Body of pancreas (tissue), 4 donors: ENCODE measurements at places on chromosomes 16 and 17. TPM values are rescaled to one million over a fixed set of nuclear protein-coding genes. Genes with fewer than 3 reads are reported as not detected.

DNA sequence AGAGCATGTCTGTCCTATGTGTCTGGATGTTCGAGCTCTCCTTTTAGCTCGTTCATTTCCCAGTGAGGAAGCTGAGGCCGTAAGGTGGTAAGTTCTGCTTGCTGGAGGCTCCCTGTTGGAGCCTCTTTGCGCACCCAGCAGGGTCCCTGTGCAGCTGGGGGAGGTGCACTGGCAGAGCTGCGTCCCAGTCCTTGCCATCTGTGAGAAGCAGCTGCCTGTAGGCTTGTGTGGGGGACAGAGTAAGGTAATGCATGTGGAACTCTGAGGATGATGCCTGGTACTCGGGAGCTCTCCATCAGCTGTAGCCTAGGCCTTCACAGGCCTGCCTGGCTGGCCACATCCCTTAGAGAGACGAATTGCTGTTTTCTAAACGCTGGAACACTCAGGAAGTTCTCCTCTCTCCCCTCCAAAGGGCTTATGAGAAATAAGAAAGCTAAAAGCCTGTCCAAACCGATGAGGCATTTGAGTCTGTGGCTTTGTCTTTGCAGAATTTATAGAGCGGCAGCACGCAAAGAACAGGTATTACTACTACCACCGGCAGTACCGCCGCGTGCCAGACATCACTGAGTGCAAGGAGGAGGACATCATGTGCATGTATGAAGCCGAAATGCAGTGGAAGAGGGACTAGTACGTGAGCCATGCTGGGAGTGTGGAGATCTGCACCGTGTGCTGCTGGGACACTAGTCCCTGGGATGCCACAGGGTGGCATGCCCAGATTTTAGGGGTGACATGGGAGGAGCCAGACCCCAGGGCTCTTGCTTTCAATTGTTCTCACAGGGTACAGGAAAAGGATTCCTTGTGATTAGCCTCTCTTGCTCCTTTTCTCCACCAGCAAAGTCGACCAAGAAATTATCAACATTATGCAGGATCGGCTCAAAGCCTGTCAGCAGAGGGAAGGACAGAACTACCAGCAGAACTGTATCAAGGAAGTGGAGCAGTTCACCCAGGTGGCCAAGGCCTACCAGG lies 1.6 kb downstream of the NDUFB10 start:
- DNase-seq: no peak

- no peak for DNase-seq
These were observed 348.5 kb downstream of the KCNJ2 start for GRCh38 chr17:70517816-70518215.

DNA sequence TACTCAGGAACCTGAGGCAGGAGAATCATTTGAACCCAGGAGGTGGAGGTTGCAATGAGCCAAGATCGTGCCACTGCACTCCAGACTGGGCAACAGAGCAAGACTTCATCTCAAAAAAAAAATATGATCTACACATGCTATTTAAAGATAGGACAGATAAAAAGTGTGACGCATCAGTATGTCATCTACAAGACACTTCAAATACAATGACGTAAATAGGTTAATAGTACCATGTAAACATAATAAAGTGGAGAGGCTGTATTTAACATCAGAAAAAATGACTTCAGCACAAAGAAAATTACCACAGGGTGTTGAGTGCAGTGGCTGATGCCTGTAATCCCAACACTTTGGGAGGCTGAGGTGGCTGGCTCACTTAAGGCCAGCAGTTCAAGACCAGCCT lies 20.2 kb downstream of the ZNF778 start:
- DNase-seq: no peak

DNA sequence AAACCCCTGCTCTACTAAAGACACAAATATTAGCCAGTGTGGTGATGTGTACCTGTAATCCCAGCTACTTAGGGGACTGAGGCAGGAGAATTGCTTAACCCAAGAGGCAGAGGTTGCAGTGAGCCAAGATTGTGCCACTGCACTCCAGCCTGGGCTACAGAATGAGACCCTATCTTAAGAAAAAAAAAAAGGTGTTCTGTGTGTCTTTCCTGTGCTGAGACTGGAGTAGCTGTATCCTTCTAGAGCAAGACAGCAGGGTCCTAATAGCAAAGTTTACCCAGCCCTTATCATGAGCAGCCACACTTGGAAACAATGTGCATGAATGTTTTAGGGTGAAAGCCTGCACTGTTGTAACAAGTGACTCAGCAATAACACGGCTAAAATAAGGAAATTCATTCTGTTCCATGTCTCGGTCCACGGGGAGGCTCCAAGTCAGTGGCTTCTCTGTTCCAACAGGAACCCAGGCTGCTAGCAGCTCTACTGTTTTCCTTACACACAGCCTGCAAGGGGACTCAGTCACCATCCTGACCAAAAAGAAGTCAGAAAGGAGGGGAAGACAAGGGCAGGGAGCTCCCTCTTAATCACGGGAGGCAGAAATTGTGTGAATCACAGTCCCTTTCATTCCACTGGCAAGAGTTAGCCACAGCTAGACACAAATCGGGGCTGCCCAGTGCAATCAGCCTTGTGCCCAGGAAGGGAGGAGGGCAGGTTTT lies 7.1 kb upstream of the SLC5A11 start:
- DNase-seq: peak; percentile 37

DNA sequence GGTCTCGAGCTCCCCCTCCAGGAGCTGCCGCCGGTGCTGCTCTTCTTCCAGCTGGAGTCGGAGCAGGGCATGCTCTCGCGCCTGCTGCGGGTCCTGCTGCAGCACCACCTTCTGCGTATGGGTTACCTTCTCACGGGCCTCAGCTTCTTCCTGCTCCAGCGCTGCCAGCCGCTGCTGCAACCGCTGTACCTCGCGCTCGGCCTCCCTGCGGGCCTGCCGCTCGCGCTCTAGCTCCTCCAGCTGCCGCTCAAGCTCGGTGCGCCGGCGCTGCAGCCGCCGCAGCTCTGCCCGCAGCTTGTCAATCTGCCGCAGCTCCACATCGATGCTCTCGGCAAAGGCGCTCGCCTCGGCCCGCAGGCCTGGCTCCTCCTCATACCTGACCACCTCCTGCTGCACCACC lies 36.9 kb downstream of the UBN1 start:
- DNase-seq: no peak

DNA sequence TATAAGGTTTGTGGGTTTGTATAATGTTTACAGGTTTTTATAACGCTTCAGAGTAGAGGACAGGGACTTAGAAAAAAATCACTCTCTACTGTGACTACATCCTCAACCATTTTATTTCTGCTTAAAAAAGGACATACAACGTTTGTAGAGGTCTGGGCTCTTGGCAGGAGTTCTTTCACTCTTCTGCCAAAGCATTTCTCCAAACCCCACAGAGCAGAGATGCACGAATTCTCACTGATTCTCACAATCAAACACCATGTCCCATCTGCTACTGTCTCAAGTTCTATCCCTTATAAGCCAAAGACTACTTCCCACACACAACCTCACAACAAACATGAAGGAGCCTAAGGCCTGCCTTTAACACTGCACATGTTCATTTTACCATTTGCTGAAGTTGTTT lies 7.0 kb upstream of the ANKFY1 start:
- no peak for DNase-seq

DNA sequence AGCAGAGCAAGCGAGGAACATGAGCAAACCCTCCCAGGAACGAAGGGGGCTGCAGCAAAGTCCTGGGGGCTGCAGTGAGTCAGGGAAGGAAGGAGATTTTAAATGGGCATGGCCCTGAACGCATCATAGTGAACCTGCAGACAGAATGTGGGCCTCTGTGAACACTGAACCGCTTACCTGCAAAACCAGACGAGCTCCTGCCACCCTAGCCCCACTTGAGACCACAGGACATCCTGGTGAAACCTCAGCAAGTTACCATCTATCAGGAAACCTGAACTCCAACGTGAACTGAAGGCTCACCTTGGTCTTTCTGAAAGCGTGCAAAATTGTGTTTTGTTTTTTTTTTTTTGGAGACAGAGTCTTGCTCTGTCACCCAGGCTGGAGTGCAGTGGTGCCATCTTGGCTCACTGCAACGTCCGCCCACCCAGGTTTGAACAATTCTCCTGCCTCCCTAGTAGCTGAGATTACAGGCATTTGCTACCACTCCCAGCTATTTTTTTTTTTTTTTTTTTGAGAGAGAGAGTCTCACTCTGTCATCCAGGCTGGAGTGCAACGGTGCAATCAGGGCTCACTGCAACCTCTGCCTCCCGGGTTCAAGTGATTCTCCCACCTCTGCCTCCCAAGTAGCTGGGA lies 30.8 kb downstream of the FANCA start:
- DNase-seq: peak; percentile 10

GRCh38 chr17:2050300-2051060 lies 4.4 kb upstream of the HIC1 start:
- DNase-seq: peak; percentile 69

- peak; percentile 46 for DNase-seq
These were observed 27.0 kb downstream of the RSL1D1 start for GRCh38 chr16:11824362-11824761.

- no peak for DNase-seq
These were observed 2.5 kb downstream of the RANBP10 start for GRCh38 chr16:67803894-67804293.

DNA sequence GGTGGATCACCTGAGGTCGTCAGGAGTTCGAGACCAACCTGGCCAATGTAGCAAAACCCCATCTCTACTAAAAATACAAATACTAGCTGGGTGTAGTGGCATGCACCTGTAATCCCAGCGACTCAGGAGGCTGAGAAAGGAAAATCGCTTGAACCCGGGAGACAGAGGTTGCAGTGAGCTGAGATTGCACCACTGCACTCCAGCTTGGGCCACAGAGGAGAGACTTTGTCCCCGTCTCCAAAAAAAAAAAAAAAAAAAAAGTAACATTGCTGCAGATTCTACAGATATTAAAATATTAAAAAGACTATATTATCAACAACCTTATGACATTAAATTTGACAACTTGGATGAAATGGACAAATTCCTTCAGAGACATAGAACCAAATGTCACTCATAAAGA lies 25.7 kb downstream of the MBTD1 start:
- DNase-seq: no peak

DNA sequence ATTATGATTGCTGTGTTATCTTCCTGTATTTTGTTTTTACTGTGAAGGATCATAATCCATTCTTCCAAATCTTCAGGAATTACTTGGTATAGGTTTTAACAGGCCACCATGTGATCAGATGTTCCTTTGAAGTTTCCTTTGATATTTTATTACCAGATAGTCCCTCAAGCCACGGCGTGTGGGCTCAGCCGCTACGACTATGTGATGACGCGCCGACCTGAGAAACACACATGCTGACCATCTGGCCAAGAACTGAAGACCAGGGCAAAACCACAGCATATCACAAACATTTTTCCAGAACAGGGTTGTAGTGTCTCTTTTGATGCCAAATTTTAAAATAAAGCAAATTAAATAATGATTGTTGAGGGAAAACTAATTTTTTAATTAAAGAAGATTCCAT lies 47.3 kb downstream of the ZCCHC14 start:
- no peak for DNase-seq

DNA sequence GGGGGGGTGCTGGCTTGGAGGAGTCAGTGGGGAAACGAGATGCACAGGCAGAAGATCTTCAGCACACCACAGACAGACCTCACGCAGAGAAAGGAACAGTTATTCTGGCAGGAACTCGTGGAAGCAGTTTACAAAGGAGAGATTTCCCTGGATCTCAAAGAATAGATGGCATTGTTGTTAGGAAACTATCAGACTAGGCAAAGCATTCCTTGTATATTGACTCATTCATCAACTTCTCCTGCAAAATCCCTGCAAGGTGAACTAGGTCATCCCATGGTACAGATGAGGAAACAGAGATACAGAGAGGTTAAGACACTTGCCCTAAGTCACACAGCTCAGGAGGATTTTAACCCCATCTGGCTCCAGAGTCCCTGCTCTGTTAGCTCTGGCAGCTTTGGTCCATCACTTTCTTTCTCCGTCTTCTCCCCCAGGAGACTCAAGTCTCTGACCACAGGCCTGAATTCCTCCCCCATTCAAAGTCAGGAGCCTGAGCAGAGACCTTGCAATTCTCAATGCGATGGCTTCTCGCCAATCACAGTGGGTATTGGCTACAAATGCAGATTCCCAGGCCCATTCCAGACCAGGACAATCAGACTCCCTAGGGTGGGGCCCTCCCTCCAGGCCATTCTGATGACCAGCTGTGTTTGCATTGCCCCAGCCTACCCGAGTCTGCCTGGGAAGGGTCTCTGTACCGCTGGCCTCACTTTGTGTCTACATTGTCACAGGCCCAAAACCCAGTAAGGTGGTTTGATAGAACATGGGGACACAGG lies 56.4 kb downstream of the LITAF start:
- no peak for DNase-seq

- no peak for DNase-seq
These were observed 275.7 kb downstream of the TOX3 start for GRCh38 chr16:52271088-52271750.

GRCh38 chr16:57788951-57789350 lies 13.3 kb downstream of the KIFC3 start:
- DNase-seq: no peak

DNA sequence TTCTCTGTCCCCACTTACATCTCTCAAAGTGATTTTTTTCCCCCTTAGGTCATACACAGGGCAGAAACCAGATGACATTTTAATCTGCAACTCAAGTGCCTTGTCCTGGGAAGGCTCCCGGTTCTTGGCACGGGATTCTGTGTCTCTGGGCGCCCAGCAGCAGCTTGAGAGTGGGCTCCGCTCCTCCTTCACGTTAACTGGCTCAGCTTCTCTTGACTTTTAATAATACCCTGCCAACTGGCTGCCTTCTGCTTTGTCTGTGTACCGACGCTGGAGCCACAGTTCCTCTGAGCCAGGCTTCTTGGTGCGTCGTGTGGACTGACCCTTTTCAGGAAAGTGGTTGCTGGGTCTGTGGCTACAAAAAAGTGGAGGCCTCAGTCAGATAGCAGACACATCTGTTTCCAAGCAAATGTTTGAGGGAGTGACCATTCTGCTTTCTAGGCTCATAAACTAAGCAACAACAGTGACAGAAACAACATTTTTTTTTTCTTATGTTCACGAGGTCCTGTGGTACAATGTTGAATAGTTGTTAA lies 64.9 kb downstream of the IRF8 start:
- DNase-seq: peak; percentile 30

DNA sequence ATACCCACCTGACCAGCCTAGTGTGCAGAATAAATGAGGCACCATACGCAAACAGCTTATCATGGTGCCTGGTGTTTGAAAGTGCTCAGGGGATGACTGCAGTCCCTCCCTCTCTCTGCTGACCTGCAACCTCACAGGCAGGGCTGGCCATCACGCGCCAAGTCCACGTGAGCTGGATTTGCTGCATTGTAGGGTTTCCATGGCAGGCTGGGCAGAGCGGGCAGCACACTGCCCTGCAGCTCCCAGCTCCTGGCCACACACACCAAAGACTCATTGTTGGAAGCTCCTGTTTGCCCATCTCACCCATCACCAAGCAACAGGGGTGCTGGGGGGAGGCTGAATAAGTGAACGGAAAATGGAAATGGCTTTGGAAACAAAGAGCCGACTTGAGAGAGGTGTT lies 81.8 kb downstream of the IRX3 start:
- peak; percentile 50 for DNase-seq

PABPN1L gene
- not detected for total RNA-seq

CD300H gene
- not detected for total RNA-seq

TEKT1 gene
- total RNA-seq: not detected

SCGB1C2 gene
- total RNA-seq: not detected
